ENCODE measurements at places on chromosomes 7 and 10.

- DNase-seq, result no peak
Observed at GRCh38 chr7:48244864-48245271, 73.6 kb downstream of the ABCA13 start.

DNA sequence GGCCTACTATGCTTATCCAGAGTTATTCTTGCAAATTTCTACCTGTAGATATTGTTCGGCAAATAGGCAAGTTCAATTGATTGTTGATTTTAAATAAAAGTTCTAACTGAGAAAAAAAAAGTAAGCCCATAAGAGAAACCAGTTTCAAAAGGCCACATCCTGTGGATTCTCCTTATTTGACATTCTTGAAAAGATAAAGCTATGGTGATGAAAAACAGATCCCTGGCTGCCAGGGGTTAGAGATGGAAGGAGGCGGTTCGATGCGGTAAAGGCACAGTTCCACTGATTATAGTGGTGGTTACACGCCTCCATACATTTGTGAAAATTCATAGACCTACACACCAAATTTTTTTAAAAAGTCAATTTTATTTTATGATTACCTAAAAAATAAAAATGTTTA lies 347.8 kb downstream of the KCNMA1 start:
- no peak for DNase-seq

DNA sequence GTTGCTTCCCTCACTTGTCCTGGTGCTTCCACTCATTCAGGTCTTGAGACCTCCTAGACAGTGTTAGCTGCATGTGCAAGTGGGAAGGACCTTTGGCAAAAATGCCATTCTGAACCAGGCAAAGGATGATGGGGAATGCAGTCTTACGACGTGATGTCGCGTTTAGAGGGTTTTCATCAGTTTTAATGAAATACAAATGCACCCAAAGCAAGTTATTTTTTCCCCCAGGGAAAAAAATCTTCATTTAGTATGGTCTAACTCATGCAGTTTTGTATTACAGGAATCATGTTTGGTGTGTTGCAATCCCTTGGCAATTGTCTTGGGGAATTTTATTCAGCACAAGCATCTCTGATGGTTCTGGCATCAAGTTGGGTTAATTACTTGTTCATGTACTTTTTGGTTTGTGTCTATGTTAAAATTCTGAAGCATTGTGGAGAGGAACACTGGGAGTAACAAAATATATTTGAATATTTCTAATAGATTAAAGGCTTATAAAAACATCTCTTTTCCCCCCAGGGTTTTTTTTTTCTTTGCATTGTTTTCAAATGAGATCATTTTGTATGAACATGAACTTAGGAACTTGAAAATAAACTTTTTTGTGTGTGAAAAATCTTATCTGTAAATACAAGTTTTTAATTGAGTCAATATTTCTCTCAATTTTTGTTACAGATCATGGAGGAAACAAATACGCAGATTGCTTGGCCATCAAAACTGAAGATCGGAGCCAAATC lies 188.9 kb downstream of the BICC1 start:
- no peak for DNase-seq

- DNase-seq, result no peak
Observed at GRCh38 chr7:95509199-95509598, 23.5 kb downstream of the ASB4 start.

DNA sequence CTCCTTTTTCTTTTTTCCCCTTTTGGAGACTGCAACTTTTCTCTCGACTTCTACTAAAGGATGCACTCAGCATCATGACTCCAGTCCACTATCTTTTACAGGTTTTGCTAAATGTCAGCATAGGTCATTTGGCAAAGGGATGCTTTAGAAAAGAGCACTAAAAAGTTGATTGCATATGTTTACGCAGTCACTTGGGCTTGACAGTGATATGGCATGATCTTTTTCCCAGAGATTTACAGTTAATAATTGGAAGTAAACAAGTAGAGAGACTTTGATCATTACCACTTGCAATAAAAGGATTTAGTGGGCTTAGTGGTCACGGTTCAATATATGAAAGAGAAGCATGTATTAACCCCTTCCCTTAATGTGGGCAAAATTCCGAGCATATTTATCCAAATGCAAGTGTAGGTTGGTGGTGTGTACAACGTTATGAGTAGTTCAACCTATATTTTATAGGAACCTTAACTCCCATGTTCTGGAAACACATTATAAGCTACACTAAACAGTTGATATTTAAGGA lies 1.8 kb downstream of the BMI1 start:
- DNase-seq, result no peak

All from hypothalamus (tissue), 51 donors.